Chondrocyte (in vitro differentiated cells): ENCODE measurements at places on chromosomes 2 and 18.
A peak's percentile ranks its signal among the peaks of the same experiment; 100 is the strongest.

DNA sequence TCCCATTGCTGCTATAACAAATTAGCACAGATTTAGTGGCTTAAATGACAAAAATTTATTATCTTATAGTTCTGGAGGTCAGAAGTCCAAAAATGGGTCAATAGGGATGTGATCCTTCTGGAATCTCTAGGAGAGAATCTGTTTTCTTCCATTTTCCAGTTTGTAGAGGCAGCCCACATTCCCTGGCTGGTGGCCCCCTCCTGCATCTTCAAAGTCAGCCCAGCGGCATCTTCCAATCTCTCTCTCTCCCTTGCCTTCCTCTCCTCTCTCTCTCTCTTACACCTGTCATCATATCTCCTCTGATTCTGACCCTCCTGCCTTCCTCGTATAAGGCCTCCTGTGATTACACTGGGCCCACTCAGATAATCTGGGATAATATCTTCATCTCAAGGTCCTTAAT lies 3.9 kb upstream of the AGAP1 start:
- DNase-seq, result no peak

- no peak for DNase-seq
Observed at GRCh38 chr18:62420513-62421209, 95.6 kb downstream of the TNFRSF11A start.

GRCh38 chr18:55073116-55073515 lies 113.9 kb upstream of the CCDC68 start:
- no peak for DNase-seq

GRCh38 chr18:79581406-79581805 lies 98.2 kb upstream of the CTDP1 start:
- peak; percentile 60 for DNase-seq

DNA sequence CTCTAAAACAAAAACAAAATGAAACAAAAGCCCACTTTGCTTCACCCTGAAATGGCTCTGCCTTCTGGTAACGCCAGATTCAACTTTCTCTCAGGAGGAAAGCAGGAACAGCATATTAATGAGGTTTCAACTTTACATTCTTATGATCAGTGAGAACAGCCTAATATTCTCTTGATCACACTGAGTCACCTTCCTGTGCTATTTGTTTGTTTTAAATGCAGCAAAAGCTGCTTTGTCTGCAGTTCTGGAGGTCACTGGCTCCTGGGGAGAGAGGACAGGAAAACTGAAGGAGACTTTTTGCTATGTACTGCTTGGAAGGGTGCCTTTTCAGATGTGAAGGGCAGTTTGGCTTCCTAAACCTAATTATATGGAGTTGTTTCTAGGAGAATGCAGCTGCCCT lies 48.1 kb downstream of the MAIP1 start:
- no peak for DNase-seq

- no peak for DNase-seq
Observed at GRCh38 chr2:144143294-144144151, 376.4 kb downstream of the ZEB2 start.

GRCh38 chr2:224883172-224883516 lies 159.1 kb downstream of the DOCK10 start:
- no peak for DNase-seq

- DNase-seq, result no peak
Observed at GRCh38 chr2:10079266-10079869, 843 bp downstream of the CYS1 start.

DNA sequence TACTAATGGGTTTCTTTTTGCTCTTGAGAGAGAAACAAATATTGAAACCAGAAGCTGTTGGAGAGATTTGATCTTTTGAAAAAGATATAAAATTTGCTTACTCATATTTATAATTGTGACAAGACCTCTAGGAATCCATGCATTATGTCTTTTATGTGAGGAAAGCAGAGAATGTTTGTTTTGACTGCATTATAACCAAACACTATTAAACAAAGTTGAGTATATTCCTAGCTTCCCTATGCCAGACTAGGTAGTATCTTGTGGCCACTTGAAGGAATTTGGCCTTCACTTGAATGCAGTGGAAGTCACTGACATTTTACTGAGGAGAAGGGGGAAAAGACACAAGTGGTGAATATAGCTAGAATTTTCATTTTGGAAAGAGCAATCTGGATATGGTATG lies 521.8 kb upstream of the ZEB2 start:
- no peak for DNase-seq

DNA sequence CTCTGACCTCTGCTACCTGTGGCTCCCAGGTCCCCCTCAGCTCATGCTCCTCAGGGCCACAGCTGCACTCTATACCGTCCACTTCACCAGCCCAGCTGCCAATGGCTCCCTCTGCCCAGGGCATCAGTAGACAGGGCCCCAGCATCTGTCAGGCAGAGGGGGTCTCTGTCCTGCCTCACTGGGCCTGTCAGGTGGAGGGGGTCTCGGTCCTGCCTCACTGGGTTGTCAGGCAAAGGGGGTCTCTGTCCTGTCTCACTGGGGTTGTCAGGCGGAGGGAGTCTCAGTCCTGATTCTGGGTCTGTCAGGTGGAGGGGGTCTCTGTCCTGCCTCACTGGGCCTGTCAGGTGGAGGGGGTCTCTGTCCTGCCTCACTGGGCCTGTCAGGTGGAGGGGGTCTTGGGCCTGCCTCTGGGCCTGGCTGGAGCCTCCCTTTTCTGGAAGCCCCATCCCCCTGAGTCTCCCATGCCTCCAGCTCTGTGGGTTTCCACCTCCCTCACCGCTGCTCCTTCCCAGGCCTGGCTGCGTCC lies 19.9 kb downstream of the SNORC start:
- peak; percentile 59 for DNase-seq

DNA sequence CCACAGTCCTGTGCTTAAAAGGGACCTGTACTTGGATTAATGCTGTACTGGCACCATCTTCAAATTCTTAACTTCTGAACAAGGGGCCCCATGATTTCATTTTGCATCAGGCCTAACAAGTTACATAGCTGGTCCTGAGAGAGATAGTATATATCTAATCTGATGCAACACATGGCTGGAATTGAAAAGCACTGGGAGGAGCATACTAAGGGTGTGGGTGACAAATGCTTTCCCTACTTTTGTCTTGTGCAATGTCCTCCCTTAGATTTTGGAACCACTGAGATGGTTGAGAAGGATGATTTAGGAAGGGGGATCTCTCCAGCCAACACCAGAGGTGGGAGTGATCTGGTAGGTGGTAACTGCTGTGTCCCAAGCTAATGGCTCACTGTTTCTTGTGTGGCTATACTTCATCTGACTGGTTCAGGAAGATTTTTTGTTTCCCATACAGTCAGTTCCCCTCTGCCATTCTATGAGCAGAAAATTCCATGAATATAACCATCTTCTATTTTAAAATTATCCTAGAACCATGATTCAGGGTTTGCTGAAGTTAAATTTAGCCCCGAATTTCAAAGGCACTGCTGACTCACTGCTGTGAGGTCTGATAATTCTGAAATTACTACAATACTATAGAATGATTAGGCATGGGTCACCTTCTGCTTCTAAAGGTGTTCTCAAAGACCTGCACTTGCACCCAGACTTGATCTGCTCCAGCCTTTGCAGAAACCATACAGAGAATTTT lies 108.3 kb upstream of the NCKAP5 start:
- no peak for DNase-seq

DNA sequence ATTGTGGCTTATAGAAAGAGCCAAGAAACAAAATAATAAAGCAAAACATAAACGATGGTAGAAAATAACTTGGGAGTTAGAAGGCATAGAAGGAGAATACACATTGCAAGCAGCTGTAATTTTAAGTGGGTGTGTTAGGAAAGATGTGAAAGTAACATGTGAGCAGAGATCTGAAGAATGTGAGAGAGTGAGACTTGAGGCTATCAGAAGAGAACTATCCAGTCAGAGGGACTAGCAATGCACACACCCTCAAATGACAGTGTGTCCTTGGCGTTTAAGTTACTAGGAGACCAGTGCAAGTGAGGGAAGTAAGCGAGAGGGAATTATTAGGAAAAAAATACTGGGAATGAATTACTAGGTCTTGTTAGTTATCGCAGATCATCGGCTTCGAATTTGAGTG lies 304.9 kb downstream of the DSEL start:
- no peak for DNase-seq

DNA sequence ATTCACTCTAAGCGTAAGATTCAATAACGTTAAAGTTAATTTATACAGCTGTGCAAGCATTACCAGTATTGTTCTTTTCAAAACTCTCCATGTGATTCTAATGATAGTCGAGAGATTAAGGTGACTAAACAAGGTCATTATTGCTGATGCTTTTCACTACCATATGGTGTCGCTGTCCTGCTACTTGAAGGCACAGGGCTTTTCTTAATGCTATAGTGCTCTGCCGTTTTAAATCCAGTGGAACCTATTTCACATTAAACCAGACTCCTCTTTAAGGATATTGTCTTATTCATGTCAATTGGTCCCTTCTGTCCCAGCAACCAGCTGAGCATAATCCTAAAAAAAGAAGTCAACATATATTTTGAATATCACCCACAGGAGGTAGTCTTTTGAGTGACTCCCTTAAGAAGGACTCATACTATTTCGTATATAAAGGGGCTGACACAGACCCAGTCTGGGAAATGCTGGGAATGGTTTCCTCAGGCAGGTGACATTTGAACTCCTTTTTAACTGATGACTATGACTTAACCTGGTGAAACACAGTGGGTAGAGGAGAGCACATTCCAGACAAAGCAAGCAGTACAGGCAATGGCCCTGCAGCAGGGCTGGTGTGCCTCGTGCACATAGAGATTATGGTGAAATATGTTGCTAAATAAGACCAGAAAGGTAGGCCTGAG lies 53.9 kb upstream of the CYTIP start:
- DNase-seq, result no peak

DNA sequence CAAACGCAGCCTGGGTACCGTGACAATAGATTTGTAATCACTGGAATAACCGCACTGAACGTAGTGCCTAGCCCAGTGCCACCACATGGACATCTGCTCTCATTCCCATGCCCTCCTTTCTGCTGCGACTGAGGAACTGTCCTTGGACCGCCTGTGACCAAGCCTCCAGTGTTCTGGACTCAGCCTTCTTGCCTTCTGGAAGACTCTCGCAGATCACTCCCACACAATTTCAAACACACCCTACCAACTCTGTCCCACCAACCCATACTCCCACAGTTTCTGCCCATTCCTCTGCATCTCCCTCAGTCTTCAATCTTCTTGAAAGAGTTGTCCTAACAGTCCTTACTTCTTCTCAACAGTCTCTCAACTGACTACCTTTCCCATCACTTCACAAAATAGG lies 2.1 kb downstream of the RNF149 start:
- DNase-seq, result no peak

DNA sequence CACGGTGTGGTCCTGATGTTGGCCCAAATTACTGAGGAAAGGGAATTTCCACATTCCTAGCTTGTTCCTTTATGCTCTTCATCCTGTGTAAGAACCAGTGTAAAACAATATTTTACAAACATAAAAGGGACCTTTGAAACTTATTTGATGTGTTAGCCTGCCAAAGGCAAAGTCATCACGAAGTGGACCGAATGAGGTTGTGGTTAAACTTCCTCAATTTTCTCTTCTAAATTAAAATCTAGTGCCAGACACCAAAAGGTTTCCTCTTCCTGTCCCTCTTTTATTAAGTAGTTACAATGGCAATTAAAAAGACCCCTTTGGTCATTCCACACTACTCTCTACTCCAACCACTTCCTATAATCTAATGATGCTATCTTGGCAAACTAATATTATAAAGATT lies 279.8 kb downstream of the AFF3 start:
- DNase-seq, result no peak

- DNase-seq, result no peak
Observed at GRCh38 chr2:7456762-7457161, 539.5 kb downstream of the RNF144A start.

- DNase-seq, result no peak
Observed at GRCh38 chr2:9262671-9263171, 56.1 kb downstream of the ASAP2 start.

DNA sequence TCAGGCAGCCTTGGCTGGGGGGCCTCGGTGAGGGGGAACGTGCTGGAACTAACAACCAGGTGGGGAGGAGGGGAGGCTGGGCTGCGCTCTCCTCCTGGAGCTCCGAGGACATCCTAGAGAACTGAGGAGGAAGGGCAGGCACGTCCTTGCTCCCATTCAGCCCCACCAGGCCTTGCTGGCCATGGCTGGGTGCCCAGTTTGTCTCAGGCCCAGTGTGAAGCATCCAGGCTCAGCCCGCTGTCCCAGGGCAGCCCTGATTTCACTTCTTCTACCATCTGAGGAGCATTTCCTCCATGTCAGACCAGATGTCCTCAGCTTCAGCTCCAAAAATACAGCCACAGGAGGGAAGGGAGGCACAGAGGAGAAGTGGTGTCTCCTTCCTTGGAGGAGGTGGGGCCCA lies 125.4 kb downstream of the CELF4 start:
- no peak for DNase-seq

GRCh38 chr2:240637116-240637900 lies 12.0 kb downstream of the GPR35 start:
- DNase-seq, result peak; percentile 77

- no peak for DNase-seq
Observed at GRCh38 chr2:234291765-234292204, 205.1 kb downstream of the ARL4C start.

GRCh38 chr2:85648619-85649018 lies 19.4 kb downstream of the SFTPB start:
- no peak for DNase-seq

DNA sequence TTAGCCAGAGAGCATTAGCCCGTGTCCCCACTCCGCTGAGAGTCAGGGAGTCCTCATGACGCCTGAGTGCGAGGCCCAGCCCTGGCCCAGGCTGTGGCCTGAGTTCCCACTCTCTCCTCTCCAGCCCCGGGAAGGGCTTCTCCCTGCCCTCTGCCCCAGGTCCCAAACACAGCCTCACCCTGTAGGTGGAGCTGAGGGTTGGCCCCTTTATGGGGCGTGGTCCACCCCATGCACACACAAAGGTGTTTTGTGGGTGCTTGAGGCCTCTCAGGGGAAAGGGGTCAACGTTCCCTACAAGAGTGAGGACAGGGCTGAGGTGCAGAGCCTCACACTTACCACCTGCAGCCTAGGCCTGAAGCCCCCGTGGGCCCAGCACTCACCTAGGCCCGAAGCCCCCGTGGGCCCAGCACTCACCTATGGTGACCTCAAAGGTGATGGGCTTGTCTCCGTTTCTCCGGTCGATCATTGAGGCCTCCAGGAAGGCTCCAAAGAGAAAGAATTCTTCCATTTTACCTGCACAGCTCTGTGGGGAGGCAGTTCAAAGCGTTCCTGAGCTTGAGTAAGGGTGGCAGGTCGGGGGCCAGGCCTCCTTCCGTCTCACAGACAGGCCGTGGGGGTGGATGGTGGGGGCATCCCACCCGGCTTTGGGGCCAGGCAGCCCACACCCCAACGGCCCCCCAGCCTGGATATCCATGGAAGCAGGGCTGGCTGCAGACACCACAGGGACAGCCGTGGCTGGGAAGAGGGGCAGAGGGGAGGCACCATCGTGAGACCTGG lies 2.1 kb upstream of the OTOF start:
- no peak for DNase-seq

GRCh38 chr18:52242711-52243110 lies 97.3 kb upstream of the DCC start:
- DNase-seq, result no peak
